ENCODE measurements at places on chromosomes 11 and 22.
A peak's percentile ranks its signal among the peaks of the same experiment; 100 is the strongest.

DNA sequence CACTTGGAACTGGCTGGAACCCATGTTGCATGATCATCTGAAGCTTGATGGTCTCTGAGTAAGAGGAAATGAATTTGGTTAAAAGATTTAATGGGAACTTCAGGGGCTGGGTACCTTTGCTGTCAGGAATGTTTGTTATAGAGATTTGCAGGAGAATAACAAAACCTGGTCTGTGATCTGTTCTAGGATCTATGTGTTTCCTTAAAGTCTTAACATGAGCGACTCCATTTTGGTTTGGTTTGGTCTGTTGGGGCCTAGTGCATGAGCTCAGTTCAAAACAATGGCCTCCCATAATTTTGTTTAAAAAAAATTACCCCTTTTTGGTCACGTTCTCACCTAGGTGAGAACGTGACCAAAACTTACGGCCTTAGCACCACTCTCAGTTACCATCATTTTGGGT, 28.1 kb downstream of the TSKU start:
- DNase-seq, result no peak

- DNase-seq, result no peak
These were observed 6.0 kb upstream of the TRIM34 start for GRCh38 chr11:5618807-5619206.

- no peak for DNase-seq
These were observed 20.4 kb upstream of the GNB1L start for GRCh38 chr22:19875061-19875530.

DNA sequence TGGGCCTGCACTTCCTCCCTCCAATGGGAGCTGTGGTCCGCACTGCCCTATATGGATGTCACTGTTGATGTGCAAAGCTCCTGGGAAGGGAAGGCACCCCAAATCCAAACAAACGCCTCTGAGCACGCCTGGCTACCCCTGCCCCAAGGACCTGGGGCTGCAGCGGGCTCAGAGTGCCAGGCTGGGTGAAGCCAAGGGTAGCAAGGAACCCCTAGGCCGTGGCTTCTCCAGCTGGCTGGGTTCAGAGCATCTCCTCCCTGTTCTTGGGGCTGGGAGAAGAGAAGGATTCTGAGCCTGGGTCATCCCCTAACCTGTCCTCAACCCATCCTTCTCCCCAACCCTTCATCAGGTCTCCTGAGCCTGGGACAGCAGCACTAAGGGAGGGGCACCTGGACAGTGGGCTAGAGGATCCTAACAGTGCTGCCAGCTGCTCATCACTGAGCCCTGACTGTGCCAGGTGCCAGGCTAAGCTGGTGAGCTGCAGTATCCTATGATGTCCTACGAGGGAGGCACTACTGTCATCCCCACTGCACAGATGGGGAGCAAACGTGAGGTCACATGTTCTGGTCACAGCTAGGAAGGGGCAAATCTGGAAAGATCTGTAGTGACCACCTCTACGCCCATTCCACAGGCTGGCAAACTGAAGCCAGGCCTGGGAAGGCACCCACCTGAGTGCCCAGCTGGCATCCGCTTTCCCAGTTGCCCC, 3.0 kb downstream of the SSTR3 start:
- no peak for DNase-seq

DNA sequence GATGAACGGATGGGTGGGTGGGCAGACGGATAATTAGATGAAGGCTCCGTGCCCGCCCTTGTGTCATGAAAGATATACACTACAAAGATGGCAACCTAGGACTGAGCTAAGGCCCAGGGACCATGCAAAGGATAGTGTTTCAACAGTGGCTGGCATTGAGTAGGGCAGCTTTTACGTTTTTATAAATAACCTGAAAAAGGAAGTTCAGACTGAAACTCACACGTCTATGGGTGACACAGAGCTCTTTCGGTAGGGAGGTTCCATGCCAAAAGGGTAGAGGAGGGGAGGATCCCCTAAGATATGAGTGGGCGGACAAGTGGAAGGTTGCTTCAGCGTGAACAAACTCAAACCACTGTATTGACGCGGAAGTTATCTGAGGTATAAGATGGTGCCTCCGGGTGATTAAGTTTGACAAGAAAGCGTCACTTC, 90.5 kb downstream of the UBASH3B start:
- peak; percentile 87 for DNase-seq

- no peak for DNase-seq
These were observed 5.5 kb upstream of the GAB4 start for GRCh38 chr22:17013396-17014100.

DNA sequence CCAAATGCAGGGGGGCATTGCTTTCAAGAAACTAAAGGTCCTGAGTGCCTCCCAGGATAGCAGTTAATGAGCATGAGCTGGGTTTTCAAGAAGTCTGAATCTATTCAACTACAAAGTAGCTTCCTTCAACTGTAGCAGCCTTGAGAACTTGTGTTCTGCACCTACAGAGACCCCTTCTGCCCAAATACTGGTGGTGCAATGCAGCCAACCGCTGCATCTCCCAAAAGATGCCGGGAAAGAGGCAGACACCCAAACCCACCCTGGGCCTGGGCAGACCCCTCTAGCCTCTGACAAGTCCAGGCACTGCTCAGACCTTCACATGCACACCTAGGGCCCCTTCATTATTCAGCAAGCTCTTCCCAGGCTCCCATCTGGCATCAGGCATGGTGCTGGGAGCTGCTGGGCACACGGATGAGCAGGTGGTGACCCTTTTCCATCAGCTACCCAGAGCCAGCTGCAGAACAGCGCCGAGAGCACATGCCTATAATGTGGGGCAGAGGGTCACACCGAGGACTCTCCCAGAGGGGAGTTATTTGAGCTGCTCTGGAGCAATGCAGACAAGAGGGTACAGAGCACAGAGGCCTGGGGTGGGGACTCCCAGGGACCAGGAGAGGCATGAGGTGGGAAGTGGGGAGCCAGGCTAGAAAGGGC, 44.9 kb upstream of the ETS1 start:
- no peak for DNase-seq

GRCh38 chr22:44091021-44091721, 67.1 kb downstream of the PARVB start:
- DNase-seq, result no peak

DNA sequence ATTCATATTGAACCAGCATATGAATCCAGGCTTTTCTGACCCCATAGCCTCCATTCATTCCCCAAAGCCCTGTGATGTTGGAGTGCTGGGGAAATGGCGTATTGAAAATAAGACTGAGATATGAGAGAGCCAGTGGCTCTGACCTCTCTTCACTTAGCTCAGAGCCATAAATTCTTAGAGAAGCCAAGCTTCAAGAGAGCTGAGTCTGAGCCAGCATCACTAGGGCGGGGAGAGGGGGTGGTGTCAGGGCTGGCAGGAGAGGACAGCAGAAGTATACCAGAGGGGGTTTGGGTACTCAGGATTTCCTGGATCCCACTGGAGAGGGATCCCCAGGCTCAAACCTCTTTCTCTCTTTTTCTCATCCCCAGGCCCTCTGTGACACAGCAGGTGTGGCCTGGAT, 16.7 kb upstream of the MOGAT2 start:
- DNase-seq, result no peak

- no peak for DNase-seq
These were observed at the start of gene TSSK2 for GRCh38 chr22:19130959-19131684. TSS of gene TSSK2 (plus strand) at chr22:19131308. CDS start at chr22:19131400, 92 bp downstream.

DNA sequence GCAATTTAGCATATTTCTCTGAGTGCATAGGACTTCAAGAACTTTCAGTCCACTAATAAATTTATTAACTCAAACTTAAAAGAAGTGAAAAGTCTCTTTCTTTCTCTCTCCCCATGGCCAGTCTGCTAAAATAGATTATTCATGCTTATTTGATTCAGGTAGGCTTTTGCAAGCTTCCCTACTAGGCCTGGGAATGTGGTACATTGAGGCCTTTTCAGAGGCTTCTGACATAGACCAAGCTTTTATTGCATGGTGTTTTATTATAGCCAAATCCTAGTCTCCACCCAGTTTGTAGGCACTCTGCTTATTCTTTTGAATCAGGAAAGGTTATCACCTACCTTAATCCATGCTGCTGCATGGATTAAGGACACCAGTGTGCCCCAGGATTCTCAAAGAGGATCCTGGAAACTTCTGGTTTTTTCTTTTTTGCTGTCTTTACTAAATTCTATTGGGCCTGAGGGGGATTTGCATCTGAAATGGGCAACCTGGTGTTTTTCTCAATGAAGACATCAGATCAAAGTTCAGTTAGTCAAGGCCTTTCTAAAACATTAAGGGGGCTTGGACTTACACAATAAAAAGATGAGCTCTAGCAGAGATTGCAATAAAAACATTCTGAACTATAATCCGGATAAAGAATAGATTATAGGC, 92.2 kb downstream of the ELP4 start:
- DNase-seq, result no peak

DNA sequence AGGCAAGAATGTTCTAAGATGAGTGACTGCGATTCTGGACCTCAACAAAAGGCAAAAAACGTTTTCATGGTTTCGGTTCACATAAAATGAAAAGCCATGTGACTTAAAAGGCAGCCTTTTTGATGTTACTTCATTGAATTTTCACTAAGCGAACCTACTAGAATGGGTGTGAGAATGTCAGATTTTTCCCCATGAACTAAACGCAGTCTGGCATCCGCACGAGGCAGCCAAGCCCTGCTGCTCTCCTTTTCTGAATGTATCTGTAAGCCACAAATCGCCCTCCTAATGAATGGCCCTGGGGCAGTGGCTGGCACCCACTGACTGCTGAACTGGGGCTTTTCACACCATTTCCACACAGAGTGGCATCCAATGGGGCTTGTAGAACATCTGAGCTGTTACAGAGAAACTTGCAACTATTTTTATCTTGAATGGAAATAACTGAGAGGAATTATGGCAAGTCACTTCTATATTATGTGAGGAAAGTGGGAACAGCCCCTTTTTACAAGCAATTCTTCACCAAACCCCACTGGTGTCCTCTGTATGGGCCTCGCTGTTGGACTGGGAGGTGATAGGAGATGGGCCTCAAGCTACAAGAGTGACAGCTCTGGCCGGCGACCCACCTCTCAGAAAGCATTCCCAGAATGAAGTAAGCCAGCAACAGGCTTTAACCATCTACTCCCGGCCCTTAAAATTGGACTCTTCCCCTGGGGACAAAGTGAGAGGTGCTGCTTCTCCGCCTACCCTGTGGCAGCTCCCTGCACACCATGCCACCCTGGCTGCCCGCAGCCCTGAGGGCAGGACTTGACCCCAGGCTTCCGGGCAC, 29.4 kb downstream of the PPP2R1B start:
- DNase-seq, result no peak

- DNase-seq, result peak; percentile 75
These were observed 65.5 kb downstream of the BMAL1 start for GRCh38 chr11:13343067-13343466.

- peak; percentile 17 for DNase-seq
These were observed 689.4 kb downstream of the JRKL start for GRCh38 chr11:97079244-97079643.

GRCh38 chr11:134033696-134034491, 35.0 kb upstream of the JAM3 start:
- DNase-seq, result no peak

- DNase-seq, result no peak
These were observed 15.8 kb downstream of the UPB1 start for GRCh38 chr22:24510637-24511625.

DNA sequence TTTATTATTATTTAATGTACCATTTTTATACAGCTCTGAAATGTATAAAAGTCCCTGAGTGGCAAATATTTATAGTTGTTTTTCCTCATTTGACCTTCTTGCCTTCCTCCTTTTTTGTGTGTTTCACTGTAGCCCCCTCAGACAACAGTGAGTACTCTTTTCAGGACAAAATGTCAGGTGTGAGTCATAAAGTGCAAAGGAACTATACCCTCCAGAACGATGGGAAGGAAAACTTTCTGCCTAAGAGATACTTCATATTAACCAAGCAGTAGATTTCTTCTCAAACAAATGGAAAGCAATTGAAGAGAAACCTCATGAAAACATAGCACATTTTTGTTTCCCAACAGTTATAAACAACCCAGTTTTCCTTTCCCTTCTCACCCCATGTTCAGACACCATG, 16.1 kb upstream of the MS4A7 start:
- DNase-seq, result no peak

DNA sequence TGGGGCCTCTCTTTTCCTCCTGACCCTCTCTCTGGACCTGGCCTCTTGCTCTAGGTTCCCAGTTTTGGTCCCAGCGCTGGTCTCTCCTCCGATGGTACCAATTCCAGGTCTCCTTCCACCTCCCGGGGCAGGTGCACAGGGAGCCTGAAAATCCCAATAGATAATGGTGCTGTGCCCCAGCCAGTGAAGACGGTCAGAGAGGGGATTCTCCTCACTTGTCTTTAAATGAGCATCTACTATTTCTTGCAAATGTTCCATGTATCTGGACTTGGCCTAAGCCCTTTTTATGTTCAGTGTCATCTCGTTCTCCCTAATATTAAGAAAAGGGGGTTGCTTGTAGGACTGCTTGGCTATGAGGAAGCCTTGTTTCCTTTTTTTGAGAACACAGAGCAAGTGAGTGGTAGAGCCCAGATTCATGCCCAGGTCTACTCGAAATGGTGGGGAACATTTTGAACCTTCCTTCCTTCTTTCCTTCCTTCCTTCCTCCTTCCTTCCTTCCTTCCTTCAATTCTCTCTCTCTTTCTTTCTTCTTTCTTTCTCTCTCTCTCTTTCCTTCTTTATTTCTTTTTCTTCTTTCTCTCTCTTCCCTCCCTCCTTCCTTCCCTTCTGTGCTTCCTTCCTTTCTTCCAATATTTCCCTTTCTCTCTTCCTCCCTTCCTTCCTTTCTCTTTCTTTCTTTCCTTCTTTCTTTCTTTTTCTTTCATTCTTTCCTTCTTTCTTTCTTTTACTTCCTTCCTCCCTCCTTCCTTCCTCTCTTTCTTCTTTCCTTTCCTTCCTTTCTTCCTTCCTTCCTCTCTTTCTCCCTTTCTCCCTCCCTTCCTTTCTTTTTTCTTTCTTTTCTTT, 620 bp downstream of the APOBEC3A start:
- DNase-seq, result no peak

- DNase-seq, result no peak
These were observed 236.2 kb downstream of the C11orf87 start for GRCh38 chr11:109658190-109658589.

- no peak for DNase-seq
These were observed 38.2 kb upstream of the ABTB2 start for GRCh38 chr11:34395916-34396550.

DNA sequence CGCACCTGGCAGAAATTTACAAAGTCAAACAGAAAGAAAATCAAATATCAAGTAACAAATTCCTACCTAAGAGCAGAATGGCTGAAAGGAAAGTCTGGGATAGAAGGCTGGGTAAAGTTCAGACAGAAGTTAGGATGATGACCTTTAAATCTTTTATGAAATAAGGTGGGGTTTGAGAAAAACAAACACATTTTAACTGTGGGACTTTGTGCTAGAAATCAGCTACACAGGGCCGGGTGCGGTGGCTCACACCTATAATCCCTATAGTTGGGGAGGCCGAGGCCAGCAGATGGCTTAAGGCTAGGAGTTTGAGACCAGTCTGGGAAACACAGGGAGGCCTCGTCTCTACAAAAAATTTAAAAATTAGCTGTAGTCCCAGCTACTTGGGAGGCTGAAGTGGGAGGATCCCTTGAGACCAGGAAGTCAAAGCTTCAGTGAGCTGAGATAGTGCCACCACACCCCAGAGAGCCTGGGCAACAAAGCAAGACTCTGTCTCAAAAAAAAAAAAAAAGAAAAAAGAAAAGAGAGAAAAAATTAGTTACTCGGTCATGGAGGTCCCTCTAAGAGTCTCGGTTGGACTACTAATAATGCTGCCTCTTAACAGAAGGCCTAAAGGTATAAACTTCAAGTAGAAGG, 119.7 kb upstream of the BID start:
- DNase-seq, result no peak
